ENCODE measurements at places on chromosomes 5 and 9.

DNA sequence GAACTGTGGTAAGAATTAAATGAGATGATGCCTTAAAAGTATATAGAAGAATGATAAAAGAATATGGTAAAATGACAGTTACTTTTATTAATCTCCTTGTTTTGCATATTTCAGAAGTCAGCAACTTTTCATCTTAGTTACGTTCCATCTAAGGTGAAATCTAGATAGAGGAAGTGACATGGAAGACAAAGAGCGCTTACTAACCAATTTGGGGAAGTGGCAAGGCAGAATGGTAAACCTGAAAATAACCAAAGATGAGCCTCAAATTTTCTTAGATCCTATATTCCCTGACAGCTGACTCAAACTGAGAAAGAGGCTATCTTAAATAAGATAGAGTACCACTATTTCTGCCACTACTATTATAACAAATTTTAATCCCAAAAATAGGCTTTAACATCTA lies 52.5 kb downstream of the FGF10 start:
- no peak for DNase-seq

DNA sequence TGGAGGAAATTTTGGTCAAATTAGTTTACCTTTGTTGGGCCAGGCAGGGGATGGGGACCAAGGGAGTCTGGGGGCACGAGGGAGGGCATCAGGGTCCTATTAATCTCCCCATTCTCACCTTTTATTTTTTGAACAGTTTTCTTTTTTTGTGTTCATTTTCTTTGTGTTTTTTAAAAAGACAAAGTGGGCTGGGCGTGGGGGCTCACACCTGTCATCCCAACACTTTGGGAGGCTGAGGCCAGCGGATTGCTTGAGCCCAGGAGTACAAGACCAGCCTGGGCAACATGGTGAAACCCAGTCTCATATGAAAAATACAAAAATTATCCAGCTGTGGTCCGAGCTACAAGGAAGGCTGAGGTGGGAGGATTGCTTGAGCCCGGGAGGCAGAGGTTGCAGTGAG lies 103.7 kb downstream of the WNK2 start:
- DNase-seq = no peak

DNA sequence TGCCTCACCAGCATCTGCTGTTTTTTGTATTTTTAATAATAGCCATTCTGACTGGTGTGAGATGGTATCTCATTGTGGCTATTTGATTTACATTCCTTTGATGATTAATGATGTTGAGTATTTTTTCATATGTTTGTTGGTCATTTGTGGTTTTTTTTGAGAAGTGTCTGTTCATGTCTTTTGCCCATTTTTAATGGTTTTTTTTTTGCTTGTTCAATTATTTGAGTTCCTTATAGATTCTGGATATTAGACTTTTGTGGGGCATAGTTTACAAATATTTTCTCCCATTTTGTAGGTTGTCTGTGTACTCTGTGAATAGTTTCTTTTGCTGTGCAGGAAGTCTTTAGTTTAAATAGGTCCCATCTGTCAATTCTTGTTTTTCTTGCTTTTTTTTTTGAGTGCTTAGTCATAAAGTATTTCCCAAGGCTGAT lies 148.1 kb downstream of the NPR3 start:
- no peak for DNase-seq

GRCh38 chr9:20396509-20396908 lies 225.8 kb downstream of the MLLT3 start:
- DNase-seq = no peak
